Esophagus muscularis mucosa (tissue), 4 donors: ENCODE measurements at places on chromosomes 1 and 21.

DNA sequence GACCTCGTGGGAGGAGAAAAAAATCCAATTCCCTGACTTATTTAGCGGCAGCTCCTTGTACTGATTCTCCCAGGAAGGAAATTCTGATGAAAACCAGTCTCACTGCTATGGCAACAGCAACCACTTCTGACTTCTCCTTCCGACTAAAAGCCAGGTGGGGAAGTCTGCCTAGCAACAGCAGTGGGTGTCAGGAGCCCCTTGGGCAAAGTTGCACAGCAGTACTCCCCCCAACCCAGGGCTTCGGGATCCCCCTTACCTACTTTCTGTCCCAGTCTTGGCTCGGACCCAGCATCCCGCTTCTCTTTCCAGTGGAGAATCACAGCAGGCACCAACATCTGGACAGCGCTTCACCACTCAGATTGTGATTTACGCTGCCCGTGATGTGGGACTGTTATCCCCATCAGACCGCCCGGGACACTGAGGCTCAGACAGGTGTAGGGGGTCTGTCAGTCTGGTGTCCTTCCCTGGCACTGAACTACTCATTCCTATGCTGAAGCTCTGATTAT lies 24.6 kb downstream of the NKAIN1 start:
- DNase-seq, result no peak

GRCh38 chr1:114152508-114153260 lies 985 bp downstream of the SYT6 start:
- DNase-seq, result no peak

DNA sequence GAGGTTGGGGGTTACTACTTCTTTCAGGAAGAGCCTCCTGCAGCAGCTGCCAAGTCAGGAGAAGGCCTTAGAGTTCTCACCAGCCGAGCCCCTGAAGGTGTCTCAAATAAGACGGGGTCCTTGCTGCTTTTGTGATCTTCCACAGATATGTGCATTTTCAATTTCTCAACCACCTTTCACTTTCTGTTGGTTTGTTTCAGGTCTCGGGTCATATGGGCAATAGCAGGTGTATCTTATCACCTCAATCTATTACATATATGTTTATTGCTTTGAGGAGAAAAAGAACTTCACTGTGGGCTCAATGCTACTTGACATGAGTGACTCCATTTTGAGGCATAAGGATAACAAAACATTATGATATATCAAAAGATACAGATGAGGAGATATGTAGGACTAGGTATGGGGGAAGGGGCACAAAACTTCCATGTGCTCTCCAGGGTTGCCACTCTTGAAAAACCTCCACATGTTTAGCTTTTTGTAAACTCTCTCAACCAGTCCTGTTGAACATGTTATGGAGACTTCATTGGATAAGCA lies 1171.4 kb upstream of the ADGRL2 start:
- no peak for DNase-seq

- DNase-seq, result no peak
Observed at GRCh38 chr1:194374649-194375048, 1188.2 kb upstream of the B3GALT2 start.

DNA sequence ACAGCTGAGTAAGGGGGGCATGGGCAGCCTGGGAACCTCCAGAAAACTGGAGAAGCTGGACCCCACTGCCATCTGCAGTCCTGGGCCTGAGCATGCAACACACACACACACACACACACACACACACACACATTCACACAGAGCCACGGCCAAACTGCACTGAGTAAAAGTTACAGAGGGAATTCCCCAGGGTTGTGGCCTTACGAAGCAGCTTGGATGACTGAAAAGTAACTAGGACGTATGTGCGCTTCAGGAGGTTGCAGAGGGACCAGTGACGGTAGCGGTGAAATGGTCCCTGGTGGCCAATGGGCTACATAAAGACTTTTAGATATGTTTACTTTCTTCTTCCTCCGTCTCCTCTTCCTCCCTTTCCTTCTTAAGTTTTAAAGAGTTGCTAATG lies 232.5 kb upstream of the TMEM51 start:
- DNase-seq, result no peak

DNA sequence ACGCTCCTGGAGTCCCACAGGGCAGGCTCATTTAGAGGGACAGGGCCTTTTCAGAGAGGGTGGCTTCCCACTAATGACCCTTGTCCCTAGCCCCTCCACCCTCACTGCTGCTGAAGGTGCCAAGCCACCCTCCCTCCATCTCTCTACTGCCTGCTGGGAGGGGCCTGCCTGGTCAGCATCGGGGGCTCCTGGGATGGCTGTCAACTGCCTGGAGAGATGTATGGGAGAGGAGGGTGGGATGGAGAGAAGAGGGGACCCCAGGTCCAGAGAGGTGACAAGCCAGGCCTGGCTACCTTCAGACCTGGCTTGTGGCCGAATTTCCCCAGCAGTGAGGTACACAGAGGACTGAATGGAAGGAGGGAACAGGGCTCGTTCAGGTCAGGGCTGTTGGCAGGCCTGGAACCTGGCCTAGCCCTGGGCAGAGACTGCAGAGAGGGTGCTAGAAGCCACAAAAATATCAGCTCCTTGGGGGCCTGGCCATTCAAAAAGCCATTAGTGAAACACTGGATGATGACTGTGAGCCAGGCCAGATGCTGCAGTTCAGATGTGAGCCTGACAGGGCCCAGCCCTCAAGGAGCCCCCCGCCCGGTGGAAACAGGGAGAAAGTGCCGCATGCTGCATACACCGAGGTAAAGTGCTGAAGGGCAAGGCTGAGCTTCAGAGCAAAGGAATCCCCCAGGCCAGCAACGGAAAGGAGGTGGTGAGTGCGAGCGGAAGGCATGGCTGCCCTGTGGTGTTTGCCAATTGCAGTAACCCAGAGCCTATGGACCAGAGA lies 20.0 kb downstream of the MMEL1 start:
- DNase-seq, result no peak

GRCh38 chr1:159076438-159077119 lies at the start of gene AIM2:
TSS of gene AIM2 (minus strand) at chr1:159076766. CDS start at chr1:159073499, 3,267 bp downstream.
- no peak for DNase-seq

GRCh38 chr1:220733086-220733601 lies 15.0 kb upstream of the MTARC2 start:
- peak; percentile 92 for DNase-seq

DNA sequence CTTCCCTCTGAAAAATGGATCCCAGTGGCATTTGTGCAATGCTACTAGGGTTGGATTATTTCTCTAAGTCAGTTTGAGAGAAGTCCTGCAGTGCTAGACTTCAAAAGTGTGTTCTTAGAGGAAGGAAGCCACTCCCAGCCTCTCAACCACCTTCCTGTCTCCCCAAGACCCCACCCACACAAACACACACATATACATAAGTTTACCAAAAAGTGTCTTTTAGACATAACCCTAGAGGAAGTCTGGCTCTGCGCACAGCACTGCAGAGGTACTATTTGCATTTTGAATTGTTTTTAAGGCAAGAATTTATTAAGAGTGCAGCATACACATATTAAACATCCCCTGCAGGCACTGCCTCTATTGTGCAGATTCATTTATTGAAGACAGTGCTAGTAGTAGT lies 127.3 kb downstream of the HHIPL2 start:
- DNase-seq, result no peak

DNA sequence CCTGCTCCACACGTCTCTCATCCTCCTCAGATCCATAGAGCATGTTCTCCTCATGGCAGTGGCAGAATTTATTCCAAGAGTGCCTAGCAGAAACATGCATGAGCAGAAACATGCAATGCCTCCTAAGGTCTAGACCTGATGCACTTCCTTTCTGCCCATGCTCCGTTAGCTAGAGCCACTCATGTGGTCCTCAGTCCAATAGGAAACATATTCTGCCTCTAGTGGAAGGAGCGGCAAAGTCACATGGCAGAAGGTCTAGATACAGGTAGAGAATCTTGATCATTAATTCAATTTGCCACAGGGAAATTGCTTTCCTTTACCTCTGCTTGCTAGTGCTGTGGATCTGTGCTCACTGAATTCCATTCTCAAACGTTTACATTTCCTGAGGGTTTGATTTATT lies 130.4 kb downstream of the KIF26B start:
- peak; percentile 55 for DNase-seq

- no peak for DNase-seq
Observed at GRCh38 chr1:81233591-81233990, 567.1 kb upstream of the ADGRL2 start.

GRCh38 chr1:4636644-4637380 lies 17.6 kb upstream of the AJAP1 start:
- DNase-seq, result no peak

DNA sequence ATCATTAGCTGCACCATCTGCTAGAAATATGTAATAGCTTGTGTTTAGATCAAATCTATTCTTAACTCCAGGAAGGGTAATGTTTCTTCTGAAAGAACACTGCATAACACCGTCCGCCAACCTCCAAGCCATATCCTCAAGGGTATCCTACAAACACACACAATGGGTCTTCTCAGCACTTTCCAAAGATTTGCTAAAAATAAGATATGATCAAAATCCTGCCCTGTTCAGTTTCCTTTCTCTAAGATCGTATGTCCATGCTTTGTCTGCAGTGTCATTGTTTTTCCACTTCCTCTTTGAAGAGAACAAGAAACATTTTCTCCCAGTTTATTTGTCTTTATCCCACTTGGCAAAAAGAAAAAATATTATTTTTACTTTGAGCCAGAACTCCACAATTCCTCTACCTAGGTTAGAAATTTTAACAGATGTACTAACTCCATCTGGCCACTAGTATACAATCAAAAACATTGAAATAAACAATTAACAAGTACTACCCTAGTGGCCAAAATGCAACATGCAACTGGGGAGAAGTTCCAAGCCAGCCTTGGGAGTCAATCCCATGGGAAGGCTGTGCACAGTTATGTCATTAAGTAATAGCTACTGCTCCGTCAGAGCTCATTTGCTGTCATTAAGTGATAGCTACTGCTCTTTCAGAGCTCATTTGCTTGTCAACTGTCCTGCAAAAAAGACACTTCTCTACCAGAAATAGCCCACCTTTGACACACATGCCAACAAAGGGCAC lies 37.8 kb downstream of the FRRS1 start:
- no peak for DNase-seq

- DNase-seq, result no peak
Observed at GRCh38 chr1:210938416-210938925, 195.5 kb downstream of the KCNH1 start.

- no peak for DNase-seq
Observed at GRCh38 chr1:119866451-119866850, 29.9 kb downstream of the ADAM30 start.

DNA sequence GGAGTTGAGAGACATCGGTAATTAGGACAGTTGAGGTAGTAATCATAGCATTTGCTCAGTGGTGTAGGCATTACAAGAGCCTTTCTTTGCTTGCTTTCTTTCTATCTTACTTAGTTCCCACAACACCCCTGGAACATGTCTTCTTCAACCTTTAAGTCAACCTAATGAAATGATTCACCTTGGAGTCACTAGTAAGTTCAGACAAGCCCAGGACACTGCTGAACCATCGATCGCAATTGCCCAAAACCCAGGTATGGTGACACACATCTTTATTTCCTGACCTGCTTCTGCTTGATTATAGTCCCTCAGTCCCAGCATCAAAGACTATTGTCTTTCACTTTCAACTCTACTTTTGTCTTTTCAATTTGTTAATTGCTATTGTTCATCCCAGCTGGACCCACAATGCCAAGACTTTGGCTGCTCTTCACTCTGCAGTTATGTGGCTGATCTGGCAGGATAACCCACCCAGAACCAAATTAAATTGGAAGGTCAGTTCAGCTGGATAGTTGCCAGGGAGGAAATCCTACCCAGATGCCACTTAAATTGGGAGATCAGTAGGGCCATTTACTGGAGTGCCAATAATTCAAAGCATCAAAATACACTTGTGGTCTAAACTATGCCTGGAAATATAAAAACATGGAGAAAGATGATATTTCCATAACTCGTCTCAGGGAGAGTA lies 272.9 kb downstream of the RWDD3 start:
- no peak for DNase-seq

GRCh38 chr1:240423246-240423924 lies 188.6 kb downstream of the GREM2 start:
- no peak for DNase-seq

GRCh38 chr1:24708938-24709337 lies 36.3 kb upstream of the CLIC4 start:
- no peak for DNase-seq

GRCh38 chr1:6456800-6457466 lies 9.0 kb downstream of the TNFRSF25 start:
- no peak for DNase-seq

GRCh38 chr1:15509586-15509985 lies 14.4 kb downstream of the CASP9 start:
- DNase-seq, result no peak

DNA sequence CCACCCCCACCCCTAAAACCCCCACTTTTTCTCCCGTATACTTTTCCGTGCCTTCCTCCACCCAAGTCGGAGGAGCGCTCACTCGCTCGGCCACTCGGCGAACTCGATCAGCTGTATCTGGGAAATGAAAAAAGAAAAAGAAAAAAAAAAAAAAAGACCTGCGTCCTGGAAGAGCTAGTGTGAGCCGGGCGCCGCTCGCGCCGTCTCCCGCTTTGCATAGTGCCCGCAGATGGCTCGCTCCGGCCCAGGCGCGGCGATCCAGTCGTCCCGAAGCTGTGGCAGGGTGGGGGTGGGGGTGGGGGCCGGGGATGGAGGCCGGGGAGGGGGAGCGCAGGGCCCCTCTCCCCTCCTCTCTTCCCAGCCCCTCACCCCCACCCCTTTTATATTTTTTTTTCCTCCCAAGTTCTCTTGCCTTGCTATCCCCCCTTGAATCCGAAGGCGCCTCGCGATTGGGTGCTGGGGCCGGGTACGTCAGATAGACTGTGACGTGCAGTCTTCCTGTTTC lies 299 bp upstream of the PROX1 start:
- DNase-seq, result peak; percentile 96

DNA sequence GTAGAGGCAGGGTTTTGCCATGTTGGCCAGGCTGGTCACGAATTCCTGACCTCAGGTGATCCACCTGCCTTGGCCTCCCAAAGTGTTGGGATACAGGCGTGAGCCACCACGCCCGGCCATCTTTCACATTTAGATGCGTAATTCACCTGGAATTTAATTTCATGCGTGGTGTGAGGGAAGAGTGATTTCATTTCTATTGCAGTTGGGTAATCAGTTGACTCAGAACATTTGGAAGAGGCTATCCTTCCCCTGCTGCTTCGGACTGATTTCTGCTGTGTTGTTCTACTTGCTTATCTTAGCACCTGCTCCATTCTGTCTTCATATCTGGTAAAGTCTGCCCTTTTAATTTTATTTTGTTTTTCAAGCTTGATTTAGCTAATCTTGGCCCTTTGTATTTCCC lies 19.1 kb downstream of the DIP2A start:
- no peak for DNase-seq

DNA sequence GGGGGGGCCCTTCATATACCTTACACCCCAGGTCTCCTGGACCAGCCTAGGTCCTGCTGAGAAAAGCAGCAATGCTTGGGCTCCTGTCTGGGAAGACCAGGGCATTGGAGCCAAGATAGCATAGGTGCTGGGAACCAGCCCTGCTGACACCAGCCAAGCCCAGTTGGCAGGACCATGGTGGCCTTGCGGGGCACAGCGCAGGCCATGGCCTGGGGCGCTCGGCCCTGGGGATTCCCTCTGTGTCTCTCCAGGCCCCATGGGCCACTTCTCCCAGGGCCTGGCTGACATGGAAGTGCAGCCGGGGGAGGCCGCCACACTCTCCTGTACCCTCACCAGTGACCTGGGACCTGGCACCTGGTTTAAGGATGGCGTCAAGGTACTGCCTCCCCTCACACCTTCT lies 23.3 kb downstream of the IGFN1 start:
- DNase-seq, result no peak

GRCh38 chr1:38152351-38153065 lies 105.9 kb upstream of the POU3F1 start:
- DNase-seq, result no peak

- DNase-seq, result peak; percentile 55
Observed at GRCh38 chr1:178999061-178999460, 26.6 kb upstream of the FAM20B start.
